Mesothelial cell of epicardium (in vitro differentiated cells): ENCODE measurements at places on chromosomes 2 and 18. TPM values are rescaled to one million over a fixed set of nuclear protein-coding genes. Genes with fewer than 3 reads are reported as not detected.

DNA sequence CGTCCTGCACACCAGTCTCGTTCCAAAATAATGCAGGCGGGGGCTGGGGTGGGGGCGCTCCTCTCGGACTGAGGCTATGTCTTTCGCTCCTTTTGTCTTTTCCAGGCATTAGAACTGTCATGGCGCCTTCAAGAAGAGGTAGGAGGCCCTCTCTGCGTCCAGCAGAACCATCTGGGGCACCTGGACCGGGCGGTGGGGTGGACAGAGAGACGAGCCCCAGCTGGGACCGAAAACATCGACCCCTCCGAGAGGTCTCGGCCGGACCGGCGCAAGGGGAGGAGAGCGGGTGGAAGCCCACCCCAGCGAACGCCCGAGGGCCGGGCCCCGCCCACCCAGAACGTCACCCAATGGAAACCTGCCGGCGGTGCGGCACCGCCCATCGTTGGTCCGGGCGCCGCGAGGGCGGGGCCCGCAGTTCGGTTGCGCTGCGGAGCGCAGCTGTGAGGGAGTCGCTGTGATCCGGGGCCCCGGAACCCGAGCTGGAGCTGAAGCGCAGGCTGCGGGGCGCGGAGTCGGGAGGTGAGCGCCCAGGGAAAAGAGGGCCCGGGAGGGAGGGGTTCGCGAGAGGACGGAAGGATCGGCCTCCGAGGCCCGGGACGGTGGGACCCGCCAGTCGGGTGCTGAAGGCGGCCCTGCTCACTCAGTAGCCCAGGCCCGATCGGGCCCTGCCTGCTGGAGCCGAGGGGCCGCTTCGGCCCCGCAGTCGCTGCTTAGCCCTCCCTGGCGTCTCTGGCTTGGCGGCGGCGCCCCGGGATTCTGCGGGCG, at the start of gene NRBP1:
Gene NRBP1 (plus strand): TSS at position 419 of the 765 bp plus-strand sequence. CDS start 4,643 bp downstream, outside the sequence.
- peak; percentile 85 for DNase-seq

DNA sequence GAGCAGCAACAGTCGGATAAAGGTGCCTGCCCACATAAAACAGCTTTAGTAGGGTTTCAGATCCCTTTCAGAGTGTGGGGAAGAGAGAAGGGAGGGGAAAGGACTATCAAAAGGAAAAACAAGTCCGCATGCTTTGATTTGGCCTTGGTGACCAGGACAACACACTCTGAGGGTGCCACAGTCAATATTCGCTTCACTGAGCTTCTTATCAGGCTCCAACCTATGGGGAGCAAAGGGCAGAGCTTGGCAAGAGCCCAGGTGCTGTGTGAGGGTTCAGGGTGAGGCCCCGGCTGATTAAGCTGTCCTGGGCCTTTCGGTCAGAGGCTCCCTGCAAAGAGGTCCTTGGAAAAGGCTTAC, 237.4 kb upstream of the SMAD2 start:
- no peak for DNase-seq

- DNase-seq: no peak
These were observed 62.6 kb upstream of the CTLA4 start for GRCh38 chr2:203804764-203805485.

DNA sequence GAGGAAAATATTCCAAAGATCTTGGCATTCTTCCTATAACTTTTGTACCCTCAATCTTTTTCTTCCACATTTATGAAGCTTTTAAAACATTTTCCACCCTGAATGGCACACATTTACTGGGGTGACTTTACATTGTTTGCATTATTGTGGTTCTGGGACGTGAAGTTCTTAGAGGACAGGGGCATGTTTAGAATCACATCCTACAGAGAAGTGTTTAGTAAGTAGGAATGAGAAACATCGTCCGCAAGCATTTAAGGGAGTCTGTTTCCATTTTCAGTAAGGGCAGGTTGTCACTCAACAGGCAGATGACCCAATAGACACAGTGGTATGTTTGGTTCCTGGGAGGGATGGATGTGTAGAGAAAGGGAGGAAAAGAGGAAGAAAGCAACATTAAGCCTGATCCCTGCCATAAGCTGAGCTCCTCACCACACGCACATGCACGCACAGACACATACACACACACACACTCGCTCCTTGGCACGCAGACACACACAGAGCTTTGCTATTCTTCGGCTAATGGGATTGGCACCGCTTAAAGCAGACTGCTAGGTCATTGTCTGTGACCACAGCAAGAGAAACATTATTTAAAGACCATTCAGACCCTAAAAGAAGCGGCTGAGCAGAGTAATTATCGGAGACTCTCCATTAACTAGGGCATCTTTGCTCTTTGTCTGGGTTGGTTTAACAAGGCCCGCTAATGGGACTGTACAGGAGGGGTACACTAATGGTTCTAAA, 14.2 kb upstream of the PLEKHM3 start:
- DNase-seq: no peak

- DNase-seq: no peak
These were observed 19.7 kb downstream of the CCDC102B start for GRCh38 chr18:68817584-68817983.

DNA sequence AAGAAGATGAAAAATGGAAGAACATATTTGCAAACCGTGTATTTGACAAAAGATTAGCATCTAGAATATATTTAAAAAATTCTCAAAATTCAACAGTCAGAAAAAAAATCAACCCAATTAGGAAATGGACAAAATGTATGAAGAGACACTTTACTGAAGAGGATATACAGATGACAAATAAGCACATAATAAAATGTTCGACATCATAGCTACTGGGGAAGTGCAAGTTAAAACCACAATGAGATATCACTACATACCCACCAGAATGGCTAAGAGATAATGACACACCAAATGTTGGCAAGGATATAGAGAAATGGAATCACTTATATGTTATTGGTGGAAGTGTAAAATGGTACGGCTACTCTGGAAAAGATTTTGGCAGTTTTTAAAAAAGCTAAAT, 11.7 kb upstream of the NUP35 start:
- DNase-seq: no peak

DNA sequence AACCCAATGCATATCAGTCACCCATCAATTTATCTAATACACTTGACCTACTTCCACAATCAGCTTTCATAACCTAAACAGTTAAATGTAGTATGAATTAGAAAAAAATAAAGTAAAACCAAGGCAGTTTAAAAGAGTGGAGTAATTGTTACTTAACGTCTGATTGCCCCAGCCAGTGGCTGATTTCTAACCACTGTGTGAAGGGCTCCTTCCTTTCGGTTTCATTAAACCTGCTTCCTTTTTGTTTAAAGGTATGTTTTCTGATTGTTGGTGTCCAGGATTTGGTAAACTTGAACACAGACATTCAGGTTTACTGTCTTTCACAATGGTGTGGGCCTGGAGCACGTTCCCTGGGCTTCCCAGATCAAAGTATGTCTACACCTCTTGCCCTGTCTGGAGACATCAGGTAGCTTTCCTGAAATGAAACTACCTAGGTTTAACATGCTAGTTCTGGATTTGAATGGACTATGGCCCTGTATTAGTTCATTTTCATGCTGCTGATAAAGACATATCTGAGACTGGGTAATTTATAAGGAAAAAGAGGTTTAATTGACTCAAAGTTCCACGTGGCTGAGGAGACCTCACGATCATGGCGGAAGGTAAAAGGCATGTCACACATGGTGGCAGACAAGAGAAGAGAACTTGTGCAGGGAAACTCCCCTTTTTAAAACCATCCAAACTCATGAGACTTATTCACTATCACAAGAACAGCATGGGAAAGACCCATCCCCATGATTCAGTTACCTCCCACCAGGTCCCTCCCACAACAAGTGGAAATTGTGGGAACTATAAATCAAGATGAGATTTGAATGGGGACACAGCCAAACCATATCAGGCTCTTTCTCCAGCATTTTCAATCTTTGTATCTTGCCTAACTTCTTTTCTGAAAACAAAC, 605.2 kb upstream of the ID2 start:
- DNase-seq: no peak

- no peak for DNase-seq
These were observed 269.0 kb downstream of the ICOS start for GRCh38 chr2:204205538-204205937.

DNA sequence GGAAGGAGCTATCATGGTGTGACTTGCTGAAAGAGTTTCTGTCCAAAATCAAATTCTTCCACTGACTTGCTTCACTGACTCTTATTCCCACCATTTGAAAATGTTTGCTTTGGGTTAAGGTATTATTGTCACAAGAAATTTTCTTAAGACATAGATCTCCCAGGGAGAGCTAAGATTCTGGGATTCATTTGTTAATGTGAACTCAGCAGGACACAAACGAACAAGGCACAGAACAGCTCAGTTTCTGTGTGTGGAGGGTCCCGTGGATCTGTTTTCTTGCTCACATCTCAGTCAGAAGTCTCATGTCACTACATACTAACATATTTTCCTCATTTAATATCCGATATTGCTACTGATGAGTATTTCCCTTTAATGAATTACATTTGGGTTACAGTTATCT, 8.2 kb upstream of the HNRNPA3 start:
- no peak for DNase-seq

GRCh38 chr2:11656671-11657101, 13.3 kb downstream of the NTSR2 start:
- no peak for DNase-seq

DNA sequence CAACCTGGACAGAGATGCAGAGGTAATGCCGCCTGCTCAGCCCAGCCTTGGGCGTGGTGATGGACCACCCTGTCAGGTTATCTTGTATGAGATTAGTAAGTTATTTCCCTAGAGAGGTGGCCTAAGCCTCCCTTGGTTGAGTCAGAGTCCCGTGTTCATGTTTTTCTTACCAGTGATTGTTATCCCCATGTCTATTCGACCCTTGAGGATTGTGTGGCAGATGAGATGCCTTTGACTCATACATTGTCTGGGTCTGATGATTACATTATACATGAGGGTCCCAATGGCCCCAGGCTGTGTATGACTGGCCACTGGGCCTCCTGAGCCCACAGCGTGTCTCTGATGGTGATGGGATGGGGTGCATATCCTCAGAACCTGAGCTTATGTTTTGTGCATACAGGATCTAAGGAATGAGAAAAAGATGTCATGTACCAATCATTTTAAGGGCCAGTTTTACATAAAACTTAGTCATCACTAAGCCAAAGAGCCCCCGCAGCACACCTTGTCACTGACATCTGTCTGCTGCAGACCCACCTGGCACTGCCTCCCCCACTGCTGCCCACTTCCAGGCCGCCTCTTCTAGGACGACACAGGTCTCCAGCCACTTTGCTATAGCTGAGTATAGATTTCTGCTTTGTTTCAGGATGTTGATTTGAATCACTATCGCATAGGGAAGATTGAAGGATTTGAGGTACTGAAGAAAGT, 7.7 kb downstream of the PPP1R7 start:
- DNase-seq: no peak

- no peak for DNase-seq
These were observed 5.6 kb downstream of the RPL31 start for GRCh38 chr2:101007415-101008345.

GRCh38 chr2:108538000-108538625, 3.8 kb downstream of the LIMS1 start:
- DNase-seq: no peak

- peak; percentile 15 for DNase-seq
These were observed 84.0 kb downstream of the NFATC1 start for GRCh38 chr18:79479761-79480161.

GRCh38 chr18:36391426-36392145, 94.1 kb downstream of the FHOD3 start:
- DNase-seq: no peak

DNA sequence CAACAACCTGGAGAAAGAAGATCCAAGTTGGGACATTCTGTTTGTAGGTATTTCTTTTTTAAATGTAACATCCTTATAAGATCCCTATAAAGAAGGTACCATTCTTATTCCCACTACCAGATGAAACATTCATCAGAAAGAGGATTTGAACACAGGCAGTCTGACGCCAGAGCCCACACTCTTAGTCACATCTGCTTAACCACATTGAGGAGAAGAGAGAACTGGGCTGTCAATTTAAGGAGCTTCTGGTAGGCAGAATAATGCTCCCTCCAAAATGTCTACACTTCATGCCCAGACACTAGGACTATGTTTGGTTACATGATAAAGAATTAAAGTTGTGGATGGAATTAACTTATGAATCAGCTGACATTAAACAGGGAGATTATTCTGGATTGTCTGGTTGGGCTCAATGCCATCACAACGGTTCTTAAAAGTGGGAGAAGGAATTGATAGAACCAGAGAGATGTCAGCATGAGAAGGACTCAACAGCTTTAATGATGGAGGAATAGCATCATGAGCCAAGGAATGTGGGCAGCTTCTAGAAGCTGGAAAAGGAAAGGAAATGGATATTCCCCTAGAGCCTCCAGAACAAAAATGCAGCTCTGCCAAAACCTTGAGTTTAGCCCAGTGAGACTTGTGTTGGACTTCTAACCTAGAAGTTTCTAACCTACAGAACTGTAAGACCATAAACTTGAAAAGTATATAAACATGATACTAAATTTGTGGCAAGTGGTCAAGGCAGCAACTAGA, 82.2 kb downstream of the KLF7 start:
- DNase-seq: no peak

GRCh38 chr2:160477032-160477431, 16.6 kb downstream of the RBMS1 start:
- DNase-seq: no peak

- DNase-seq: no peak
These were observed 207.4 kb downstream of the TCF4 start for GRCh38 chr18:55380589-55380988.

- no peak for DNase-seq
These were observed 304.4 kb downstream of the CCDC178 start for GRCh38 chr18:33135951-33136660.

GRCh38 chr18:68431111-68431921, 283.6 kb downstream of the TMX3 start:
- DNase-seq: no peak

DNA sequence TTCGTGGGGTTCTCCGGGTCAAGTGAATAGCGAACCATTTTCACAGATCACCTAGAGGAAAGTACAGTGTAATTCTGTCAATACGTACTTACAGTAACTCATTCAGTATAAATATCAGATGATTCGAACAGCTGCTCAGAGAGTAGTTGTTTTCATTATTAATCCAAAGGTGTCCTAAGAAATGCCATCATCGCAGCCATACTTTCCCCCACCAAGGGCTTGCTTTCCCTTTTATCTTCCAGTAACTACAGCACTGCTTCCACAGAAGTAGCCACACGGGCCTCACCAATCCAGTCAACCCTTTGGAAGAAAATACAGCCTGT, 4.5 kb upstream of the C18orf32 start:
- DNase-seq: no peak

- DNase-seq: no peak
These were observed 193.1 kb upstream of the CXCR4 start for GRCh38 chr2:136310797-136311603.

Gene LONRF2
- total RNA-seq: 13.4 to 14.6 TPM (median 13.7 TPM) in 3 replicates

Gene SNTG2
- total RNA-seq: not detected in 3 replicates

Gene HOXD10
- 3.2 to 4.1 TPM (median 3.9 TPM) in 3 replicates for total RNA-seq

Gene FAP
- total RNA-seq: 47.1 to 59.6 TPM (median 50.5 TPM) in 3 replicates

Gene CEBPZOS
- not detected in 3 replicates for total RNA-seq

Gene LIMS4
- 0.82 to 1.8 TPM (median 1.2 TPM) in 3 replicates for total RNA-seq

Gene C2orf81
- 4.7 to 8.8 TPM (median 6.0 TPM) in 3 replicates for total RNA-seq

Gene SCN7A
- total RNA-seq: 2.2 to 2.6 TPM (median 2.5 TPM) in 3 replicates

Gene CD302
- total RNA-seq: 2.9 to 3.1 TPM (median 2.9 TPM) in 3 replicates

Gene ARHGEF33
- 0.68 to 1.1 TPM (median 0.83 TPM) in 3 replicates for total RNA-seq

Gene RNF103
- total RNA-seq: 39.2 to 41.2 TPM (median 39.4 TPM) in 3 replicates
